ENCODE measurements at places on chromosomes 5 and 9. TPM values are rescaled to one million over a fixed set of nuclear protein-coding genes. Genes with fewer than 3 reads are reported as not detected.
A peak's percentile ranks its signal among the peaks of the same experiment; 100 is the strongest.

Gene RGS7BP
- total RNA-seq, result 0.69 TPM

- peaks cover 74% of the 10 kb centered on the region for H3K36me3 ChIP-seq
- no peak overlapping the region for H3K27ac ChIP-seq
- H3K4me3 ChIP-seq, result no peak overlapping the region
Measured at GRCh38 chr9:129011761-129012181, 16.4 kb downstream of the SH3GLB2 start.

Gene PITX1
- total RNA-seq, result not detected

GRCh38 chr9:126338945-126339344 is 12.3 kb downstream of the MVB12B start:
- no peak overlapping the region for H3K27ac ChIP-seq
- H3K4me1 ChIP-seq, result peaks cover 27% of the 10 kb centered on the region
- H3K36me3 ChIP-seq, result no peaks in the 10 kb centered on the region
- no peaks in the 10 kb centered on the region for H3K27me3 ChIP-seq

- no peaks in the 10 kb centered on the region for H3K27me3 ChIP-seq
- no peaks in the 10 kb centered on the region for H3K36me3 ChIP-seq
- H3K27ac ChIP-seq, result no peak overlapping the region
- no peak overlapping the region for H3K4me3 ChIP-seq
Measured at GRCh38 chr5:90506221-90506620, 23.2 kb downstream of the LYSMD3 start.

GRCh38 chr9:132192728-132193127 is 30.9 kb downstream of the NTNG2 start:
- H3K4me3 ChIP-seq, result no peak overlapping the region
- H3K27ac ChIP-seq, result no peak overlapping the region
- DNase-seq, result no peak
- H3K27me3 ChIP-seq, result no peaks in the 10 kb centered on the region
- no peaks in the 10 kb centered on the region for H3K36me3 ChIP-seq

DNA sequence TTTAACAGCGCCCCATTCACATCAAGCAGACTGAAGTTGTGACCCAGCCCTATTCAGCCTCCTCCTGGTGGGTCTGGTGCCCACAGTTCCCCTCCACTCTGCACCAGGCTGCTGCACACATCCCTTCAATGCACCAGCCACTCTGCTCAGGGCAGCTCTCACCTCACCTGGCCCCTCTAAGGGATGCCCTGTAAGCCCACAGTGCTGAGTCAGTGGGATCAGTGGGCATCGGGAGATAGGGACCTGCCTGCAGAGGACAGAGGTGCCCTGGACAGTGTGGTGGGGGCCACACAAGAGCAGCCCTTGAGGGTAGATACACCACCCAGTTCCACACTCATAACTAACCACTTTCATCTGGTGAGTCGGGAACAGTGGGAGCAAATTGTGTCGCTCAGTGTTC is 38.3 kb upstream of the S1PR3 start:
- no peak for DNase-seq
- no peak overlapping the region for H3K27ac ChIP-seq
- no peaks in the 10 kb centered on the region for H3K27me3 ChIP-seq
- no peak overlapping the region for H3K4me3 ChIP-seq
- no peaks in the 10 kb centered on the region for H3K36me3 ChIP-seq

DNA sequence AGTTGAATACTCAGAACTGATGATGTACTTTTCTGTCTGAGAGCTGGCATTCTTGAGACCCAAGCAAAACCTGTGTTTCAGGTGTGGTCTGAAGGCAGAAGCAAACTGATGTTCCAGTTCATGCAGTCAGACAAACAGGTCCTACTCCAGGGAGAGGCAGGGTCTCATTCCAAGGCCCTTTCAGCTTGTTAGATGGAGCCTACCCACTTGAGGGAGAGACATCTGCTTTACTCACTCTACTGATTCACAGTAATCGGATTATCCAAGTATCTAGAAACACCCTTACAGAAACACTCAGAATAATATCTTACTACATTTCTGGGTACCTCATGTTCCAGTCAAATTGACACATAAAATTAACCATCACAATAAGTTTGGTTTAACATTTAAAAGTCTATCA is 207.8 kb downstream of the KDM4C start:
- no peaks in the 10 kb centered on the region for H3K4me1 ChIP-seq
- DNase-seq, result no peak
- no peak overlapping the region for H3K4me3 ChIP-seq
- H3K27ac ChIP-seq, result no peak overlapping the region
- no peaks in the 10 kb centered on the region for H3K36me3 ChIP-seq

Gene FAM151B
- 1.2 TPM for total RNA-seq

DNA sequence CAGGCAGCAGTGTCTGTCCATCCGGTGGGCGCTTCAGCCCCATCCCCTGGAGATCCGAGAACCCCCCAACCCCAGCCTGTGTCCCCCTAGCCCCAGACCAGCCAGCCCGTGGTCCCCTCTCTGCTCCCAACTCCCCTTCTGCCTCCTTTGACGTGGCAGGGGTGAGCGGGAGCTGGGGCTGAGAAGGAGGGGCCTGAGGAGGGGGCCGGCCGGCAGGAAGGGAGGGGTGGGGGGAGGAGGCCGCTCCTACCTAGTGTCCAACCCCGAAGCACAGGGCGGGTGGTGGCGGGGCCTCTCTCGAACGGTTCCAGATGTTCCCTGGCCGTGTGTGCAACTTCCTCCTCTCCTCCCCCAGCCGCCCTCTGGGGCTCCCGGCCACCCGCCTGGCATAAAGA is 31.0 kb downstream of the GOLGA2 start:
- peak overlapping the region; percentile 83 for H3K27ac ChIP-seq
- DNase-seq, result peak; percentile 84
- peak overlapping the region; percentile 45 for H3K4me3 ChIP-seq
- H3K36me3 ChIP-seq, result no peaks in the 10 kb centered on the region
- H3K4me1 ChIP-seq, result peaks cover 14% of the 10 kb centered on the region

GRCh38 chr9:95952471-95952870 is 77.0 kb downstream of the ERCC6L2 start:
- H3K4me1 ChIP-seq, result no peaks in the 10 kb centered on the region
- no peak overlapping the region for H3K4me3 ChIP-seq
- H3K36me3 ChIP-seq, result peaks cover 56% of the 10 kb centered on the region
- H3K27me3 ChIP-seq, result no peaks in the 10 kb centered on the region
- no peak overlapping the region for H3K27ac ChIP-seq

Measured in heart left ventricle (tissue), 16 donors.